ENCODE measurements at places on chromosomes 5 and 9.

DNA sequence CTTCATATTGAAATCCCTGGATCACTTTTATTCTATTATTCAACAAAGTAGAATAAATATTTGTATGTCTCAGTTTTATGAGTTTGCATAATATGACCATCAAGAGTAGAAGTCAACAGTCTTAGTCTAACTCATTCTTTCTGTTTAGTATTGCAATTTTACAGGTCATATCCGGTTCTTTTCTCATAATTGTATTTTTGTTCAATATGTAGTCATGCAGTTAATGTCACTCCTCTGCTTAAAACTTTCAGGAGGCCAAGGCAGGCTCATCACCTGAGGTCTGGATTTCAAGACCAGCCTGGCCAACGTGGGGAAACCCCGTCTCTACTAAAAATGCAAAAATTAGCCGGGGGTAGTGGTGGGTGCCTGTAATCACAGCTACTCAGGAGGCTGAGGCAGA is 148.4 kb upstream of the TRPM3 start:
- no peak for DNase-seq

GRCh38 chr5:112691758-112692157 is 45.9 kb upstream of the APC start:
- no peak for DNase-seq

DNA sequence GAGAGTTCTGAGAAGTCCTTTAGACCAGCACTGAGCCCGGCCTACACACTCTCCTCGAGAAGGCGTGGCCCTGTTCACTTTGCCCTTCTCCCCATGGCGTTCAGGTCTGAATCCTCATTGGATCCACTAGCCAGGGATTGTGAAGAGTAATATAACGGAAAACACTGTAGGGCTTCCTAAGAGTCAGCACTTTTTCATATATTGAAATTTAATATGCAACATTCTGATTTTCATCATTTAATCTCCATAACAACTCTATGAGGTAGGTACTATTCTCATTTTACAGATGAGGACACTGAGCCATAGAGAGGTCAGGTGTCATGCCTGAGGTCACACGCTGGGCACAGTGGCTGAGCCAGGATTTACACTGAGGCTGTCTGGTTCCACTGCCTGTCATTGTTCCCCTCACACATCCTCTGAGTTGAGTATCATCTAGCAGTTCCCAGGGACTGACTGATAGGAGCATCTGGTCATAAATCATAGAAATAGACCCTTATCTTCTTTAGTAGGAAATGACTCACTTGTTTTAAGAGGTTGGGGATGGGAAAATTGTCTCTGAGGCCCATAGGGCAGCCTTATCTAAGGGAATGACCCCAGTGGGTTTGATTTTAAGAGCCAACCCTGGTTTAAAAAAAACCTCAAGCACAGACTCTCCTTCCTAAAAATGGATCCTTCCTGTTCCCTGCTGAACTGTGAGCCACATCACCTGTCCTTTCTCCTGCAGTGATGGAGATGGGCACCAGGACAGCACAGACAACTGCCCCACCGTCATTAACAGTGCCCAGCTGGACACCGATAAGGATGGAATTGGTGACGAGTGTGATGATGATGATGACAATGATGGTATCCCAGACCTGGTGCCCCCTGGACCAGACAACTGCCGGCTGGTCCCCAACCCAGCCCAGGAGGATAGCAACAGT is 41.2 kb downstream of the THBS4 start:
- no peak for DNase-seq

- no peak for DNase-seq
Measured at GRCh38 chr5:142630927-142631539, 54.9 kb downstream of the FGF1 start.

- DNase-seq = no peak
Measured at GRCh38 chr5:140574165-140574564, 9.5 kb downstream of the SLC35A4 start.

DNA sequence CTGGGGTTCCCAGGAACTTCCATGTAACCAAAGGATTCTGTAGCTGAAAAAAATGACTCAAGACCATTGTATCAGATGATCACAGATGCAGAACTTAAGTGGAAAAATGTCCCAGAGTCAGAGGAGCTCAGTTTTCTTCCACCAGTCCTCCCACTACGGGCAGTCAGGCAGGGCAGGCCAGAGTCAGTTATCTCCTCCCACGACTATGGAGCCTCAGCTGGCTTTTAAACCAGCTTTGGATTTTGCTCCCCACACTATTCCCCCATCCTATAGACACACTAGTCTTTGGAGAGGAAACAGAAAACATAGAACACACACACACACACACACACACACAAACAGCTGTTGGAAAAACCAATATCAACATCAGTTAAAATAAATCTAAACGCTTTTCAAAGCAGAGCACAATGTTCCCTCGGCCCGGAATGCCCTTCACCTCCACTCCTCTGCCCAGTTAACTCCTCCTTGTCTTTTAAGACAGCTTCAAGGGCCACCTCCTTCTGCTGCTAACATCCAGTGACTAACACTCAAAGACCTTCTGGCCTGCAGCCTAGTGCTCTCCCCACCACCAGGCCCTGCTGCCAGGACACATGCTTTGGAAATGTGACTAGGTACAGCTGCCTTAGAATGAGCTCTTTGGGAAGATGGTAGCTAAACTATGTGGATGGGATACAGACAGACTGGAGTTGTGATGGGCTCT is 56.8 kb downstream of the NIPAL4 start:
- no peak for DNase-seq

DNA sequence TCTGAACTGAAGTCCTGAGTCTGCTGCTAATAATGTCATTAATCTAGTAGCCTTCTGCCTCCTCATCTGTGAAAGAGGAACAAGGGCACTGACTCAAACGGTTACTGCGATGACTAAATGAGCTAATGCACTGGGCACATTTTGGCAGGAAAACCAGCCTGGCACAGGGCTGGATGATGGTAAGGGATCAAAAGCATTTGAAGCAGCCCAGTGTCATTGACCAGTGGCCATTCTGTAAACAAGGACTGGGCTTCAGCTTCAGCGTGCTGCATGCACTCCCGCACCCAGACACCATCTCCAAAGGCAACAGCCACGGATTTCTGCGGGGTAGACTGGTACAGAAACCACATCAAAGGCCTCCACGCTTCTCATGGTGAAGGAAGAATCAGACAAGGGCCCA is 8.0 kb downstream of the GCNT4 start:
- DNase-seq = no peak

DNA sequence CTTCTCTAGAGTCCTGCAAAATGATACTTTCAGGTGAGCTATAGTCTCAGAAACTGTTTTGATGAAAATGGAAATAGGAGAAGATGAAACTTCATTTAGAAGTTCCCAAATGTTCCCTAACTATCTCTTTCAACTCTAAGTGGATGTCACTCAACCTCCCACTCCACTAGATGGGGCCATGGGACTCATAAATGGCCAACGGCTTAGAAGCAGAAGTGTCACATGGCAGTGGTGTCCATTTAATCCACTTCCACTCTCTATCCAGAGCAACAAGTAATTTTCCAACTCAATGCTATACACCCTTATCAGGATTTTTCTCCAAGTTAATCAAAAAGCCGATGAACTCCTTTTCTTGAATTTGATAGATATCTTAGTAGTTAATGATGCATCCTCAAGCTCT is 295.7 kb downstream of the EDIL3 start:
- no peak for DNase-seq

- no peak for DNase-seq
Measured at GRCh38 chr5:180396926-180397325, 43.8 kb upstream of the GFPT2 start.

GRCh38 chr5:147575598-147575997 is 65.7 kb upstream of the DPYSL3 start:
- no peak for DNase-seq

- no peak for DNase-seq
Measured at GRCh38 chr5:72346398-72346797, 26.2 kb downstream of the PTCD2 start.

DNA sequence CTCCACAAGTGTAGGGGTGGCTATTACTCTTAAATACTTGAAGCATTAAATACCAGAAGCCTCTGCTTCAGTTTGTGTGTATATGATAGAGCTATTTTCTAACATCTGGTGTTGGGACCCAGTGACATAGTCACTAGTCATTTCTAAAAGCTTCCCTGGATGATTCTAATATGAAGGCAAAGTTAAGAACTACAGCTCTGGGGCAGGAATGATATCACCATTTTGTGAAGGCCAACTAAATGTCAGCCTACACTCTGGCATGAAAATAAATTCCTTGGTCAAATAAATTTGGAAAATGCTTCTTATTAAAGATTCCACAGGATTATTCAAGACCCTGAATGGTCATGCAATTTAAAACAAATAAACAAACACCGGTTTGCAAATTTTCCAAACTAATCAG is 197.7 kb downstream of the PLK2 start:
- no peak for DNase-seq

DNA sequence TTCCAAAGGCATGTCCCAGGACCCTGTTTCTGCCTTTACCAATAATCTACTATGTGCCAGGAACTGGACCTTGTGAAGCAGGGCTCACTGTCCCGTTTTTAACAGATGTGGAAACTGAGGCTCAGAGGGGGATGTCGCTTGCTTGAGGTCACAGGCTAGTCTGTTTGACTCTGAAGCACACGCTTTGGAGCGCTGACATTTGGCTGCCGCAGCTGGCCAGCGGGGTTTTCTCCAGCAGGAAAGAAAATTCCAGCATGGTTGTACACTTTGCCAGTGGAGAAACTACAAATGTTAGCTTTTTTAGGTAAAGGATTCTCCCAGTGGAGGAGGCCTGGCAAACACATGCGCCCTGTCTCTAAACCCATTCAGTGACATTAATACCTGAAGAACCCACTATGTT is 50.5 kb downstream of the SH3PXD2B start:
- no peak for DNase-seq

DNA sequence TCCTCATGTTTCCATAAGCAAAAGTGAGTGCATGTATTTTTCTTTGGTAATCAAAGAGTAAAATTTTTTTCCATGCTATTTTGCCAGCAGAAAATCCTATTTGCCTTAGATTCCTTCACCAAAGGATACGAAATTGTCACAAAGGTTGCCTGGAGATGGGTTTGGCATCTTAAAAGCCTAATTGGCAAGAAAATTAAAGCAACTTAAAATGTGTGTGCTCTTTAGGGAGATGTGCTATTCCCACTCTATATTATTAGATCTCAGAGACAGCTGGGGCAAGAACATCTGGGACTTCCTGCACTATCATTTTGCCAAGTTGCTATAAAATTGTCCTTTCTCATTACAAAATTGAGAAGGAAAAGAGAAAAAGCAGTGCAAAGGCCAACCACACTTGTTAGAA is 146.1 kb downstream of the PLCXD3 start:
- no peak for DNase-seq

DNA sequence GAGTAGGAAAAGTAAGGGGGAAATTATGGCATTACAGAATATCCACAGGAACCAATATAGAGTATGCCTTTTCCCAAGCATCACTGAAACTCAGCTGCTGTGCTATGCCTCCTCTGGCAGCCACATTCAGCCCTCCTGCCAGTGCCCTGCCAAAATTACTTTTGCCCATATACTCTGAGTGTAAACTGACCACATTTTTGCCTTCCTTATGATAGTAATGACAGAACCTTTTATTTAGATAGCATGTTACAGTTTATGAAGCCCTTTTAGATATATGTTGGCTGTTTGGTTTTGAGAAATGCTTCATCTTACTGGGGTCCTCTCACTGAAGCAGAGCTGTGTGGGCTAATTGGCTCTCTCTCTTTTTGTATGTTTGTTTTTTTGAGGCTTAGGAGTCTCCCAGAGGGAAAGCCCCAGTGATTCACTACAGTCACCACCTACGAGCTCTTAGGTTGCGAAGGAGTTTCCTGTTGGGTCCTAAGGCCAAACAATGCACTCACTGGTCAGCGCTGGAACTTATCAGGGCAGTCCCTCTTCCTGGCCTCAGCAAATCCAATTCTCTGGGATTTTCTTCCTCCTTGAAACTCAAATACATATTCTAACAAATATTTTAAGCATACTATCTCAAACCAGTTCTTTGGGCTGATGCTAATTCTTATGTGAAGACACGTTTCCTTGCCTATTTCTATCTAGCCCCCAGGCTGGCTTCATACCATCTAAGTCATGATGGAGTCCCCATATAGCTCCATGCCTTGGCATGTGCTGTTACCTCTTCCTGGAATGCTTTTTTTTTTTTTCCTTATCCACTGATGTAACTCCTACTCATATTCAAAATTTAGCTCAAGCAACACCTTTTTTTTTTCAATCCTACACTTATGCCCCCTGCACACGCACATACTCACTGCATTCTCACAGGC is 3.7 kb downstream of the PHF24 start:
- no peak for DNase-seq

- DNase-seq = no peak
Measured at GRCh38 chr5:32692036-32692746, 18.9 kb upstream of the NPR3 start.

DNA sequence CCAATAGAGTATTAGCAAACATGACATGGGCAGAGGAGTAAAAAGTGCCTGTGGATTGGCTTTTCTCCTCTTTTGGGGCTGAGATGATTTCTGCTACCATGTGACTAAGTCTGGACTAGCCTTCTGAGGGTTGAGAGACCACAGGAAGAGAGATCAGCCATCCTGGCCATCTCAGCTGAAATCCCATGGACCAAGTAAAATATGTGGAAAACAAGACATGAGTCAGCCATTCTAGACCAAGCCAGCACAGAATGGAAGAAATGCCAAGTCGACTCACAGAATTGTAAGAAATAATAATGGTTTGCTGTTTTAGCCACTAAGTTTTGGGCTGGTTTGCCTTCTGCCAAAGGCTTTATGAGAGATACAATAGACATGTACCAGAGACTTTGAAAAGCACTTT is 377.8 kb downstream of the CHSY3 start:
- DNase-seq = no peak

DNA sequence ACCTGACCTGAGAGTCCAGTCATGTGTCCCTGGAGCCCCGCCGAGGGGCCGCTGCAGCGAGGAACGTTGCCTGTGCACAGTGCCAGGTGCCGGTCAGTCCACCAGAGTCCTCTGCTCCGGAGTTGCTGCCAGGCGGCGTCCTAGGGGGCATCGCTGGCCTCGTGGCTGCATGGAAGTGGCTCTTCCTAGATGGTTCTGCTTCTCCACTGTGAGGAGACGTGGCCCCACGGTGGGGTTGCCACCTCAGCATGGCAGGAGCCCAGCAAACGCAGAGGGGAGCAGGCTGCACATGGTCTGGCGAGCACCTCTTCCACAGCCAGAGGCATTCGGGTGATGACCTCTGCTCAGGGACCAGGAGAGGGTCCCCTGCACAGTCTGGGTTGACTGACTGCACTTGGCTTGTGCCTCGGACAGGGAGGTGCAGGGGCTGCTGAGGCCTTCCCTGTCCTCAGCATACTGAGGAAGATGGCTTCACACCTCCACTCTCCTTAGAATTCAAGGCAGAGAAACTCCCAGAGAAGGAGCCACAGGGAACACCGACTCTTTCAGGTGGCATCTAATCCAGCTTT is 25.9 kb upstream of the POMT1 start:
- DNase-seq = no peak

DNA sequence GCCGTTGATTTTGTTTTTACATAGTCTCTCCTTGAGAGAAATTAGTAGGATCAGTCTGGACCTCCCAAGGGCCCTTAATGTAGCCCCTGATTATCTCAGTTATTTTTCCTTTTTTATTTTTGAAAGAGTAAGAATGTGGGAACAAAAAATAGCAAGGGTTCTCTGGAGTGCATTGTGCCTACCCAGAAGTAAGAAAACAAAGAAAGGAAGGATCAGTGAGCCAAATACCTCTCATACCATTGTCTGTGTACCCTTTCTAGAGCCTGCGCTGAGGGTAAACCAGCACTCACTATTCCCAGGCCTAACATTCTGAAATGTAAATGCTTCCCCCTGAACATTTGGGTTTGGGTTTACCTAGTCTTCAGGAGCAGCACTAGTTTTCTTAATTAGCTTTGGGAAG is 213.0 kb upstream of the TARS1 start:
- no peak for DNase-seq

GRCh38 chr5:150640311-150641005 is at the start of gene SYNPO:
TSS of gene SYNPO (plus strand) at chr5:150640660. CDS start at chr5:150648276, 7,616 bp downstream.
- DNase-seq = no peak

GRCh38 chr5:127586066-127586770 is 62.7 kb upstream of the CTXN3 start:
- no peak for DNase-seq

Data from NCI-H2171 treated with DMSO at 0.1 percent for 48 hours (cell line).